Stimulated activated naive CD8-positive, alpha-beta T cell treated with anti-CD3 and anti-CD28 coated beads, Interleukin-15, amount 100 ng/mL, for 72 hours (primary cell): ENCODE measurements at places on chromosomes 16 and 17.

GRCh38 chr16:28110479-28110878 is 47.0 kb upstream of the GSG1L start:
- no peak for DNase-seq

GRCh38 chr16:22214889-22215288 is 8.8 kb downstream of the EEF2K start:
- DNase-seq = no peak

- no peak for DNase-seq
Measured at GRCh38 chr16:73058616-73059409, 10.9 kb upstream of the ZFHX3 start.

DNA sequence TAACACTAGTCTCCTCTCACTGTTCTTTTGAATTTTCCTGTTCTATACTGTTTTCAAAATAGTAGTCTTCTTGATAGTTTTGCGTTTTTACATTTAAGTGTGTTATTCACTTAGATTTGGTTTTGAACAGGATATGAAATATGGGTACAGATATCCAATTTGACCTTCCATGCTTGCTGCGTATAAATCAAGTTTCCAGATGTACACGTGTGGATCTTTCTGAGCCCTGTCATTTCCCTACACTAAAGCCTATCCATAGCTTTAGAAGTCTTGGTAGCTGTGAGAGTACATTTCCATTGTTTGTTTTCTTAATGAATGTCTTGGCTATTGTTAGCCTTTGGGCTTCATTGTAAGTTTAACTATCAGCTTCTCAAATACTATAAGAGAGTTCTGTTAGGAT is 20.4 kb downstream of the CYLD start:
- DNase-seq = no peak

- peak; percentile 49 for DNase-seq
Measured at GRCh38 chr17:2025220-2025621, at the start of gene RTN4RL1. Gene RTN4RL1, minus strand, starts transcription at chr17:2025334. Its CDS starts 469 bp downstream, at chr17:2024865.

DNA sequence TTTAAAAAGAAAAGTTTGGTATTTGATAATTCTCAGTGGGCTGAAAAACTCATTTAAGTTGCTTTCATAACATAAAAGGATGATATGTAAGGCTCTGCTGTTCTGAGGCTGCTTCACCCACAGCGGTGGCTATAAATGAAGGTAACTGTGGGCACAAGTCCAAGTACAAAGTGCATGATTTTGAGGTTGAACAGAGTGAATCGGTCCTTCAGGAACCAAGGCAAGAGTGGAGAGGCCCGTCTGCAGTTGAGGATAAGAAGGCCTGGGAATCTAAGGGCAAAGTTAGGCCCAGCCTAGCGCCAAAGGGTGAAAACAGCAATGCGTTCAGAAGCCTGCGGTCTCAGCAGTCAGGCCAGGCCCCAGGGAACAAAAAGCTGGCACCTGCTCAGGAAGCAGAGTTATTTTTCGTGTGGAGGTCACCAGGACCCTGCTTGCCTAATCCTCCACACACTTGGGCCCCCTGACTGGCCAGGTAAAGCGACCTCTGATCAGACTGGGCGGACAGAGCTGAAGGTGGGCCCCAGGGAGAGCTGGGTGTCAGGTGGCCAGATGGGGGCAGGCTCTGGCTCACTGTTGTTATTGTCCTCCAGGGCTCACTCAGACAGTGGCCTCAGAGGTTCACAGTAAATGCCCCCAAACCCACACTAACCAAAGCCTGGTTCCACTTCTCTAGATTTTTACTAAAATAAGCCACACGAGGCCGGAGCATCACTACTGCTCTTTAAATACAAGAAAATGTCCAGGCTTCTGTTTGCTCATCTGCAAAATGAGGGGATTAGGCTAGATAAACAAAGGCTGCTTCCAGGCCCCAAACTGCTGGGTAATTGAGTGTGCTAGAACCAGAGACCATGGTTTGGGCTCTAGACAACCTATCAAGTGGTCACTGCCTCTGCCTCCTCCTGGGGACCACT is 46.5 kb downstream of the TEX2 start:
- DNase-seq = no peak

GRCh38 chr17:32259586-32259985 is 6.0 kb upstream of the RHBDL3 start:
- no peak for DNase-seq

GRCh38 chr17:72516772-72517399 is 396.1 kb downstream of the SOX9 start:
- no peak for DNase-seq

DNA sequence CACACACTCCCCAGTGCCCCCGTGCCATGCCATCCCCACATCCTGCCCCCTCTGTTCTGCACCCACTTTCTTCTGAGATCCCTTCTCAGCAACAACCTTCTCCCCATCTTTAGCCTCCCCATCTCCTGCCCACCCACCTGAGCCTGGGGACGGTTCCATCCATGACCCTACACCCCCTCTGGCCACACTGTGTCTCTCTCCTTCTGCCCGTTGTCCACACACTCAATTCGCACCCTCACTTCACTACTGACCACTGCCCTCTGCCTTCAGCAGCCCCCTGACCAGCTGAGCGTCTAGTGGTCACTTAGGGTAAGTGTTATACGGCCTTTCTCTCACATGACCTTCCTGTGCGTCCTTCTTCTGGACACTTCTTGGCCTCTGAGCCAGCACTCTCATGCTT is 6.1 kb downstream of the ARHGAP27 start:
- DNase-seq = no peak

DNA sequence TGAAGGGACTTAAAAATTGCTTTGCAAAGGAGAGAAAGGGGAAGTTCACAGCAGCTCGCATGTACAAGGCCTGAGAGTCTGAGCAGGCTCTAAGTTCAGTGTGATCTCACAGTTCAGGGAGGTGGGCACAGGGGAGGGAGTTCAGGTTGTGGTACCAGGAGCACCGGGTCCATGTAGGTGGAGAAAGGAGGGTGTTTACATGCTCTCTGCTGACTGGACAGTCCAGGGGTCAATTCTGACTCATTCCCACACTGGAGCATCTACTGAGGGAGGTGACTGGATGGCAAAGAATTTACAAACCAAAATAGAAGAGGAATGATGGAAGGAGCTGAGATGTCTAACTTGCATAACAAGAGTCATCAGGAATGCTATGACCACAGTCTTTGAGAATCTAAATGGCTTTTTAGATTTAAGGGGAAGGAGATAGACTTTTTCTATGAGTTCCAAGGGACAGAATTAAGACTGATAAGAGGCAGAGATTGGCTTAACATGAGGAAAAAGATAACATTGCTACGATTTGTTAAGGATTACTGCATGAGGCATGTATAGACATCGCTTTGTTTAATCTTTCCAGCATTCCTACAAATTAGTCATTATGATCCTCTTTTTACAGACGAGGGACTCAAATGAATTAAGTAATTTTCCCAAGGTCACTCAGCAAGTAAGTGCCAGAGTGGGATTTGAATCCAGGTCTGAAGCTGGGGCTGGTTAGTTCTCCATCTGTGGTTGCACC is 29.9 kb downstream of the MIS12 start:
- no peak for DNase-seq

DNA sequence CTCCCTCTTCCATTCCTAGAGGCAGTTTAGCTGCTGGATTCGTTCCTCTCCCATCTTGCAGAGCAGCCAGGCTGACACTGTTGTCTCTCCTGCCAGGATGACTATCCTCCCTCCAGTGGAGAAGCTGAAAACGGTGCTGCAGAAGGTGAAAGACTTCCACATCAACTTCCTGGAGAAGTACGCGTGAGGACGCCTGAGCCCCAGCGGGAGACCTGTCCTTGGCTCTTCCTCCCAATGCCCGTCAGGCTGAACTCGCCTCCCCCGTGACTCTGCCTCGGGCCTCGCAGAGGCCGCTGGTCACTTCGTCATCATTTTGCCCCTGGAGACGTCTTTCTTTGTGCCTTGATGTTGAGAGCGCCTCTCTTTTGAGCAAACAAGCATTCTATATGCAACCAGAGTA is 44.6 kb downstream of the GPT2 start:
- no peak for DNase-seq

GRCh38 chr17:19372439-19372838 is 5.9 kb upstream of the MAPK7 start:
- no peak for DNase-seq

GRCh38 chr17:39150104-39150634 is 1.3 kb downstream of the PLXDC1 start:
- no peak for DNase-seq

DNA sequence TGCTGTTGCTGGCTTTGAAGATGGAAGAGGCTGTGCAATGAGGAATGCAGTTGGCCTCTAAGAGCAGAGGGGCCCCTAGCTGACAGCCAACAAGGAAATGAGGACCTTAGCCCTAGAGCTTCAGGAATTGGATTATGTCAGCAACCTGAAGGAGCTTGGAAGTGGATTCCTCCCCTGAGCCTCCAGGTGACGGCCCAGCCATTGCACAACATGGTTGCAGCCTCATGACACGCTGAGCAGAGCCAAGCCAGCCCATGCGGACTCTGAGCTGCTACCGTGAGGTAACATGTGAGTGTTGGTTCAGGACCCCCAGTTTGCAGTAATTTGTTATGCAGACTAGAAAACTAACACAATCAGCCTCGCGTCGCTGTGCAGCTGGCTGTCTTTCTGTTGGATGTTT is 20.2 kb downstream of the CCDC42 start:
- DNase-seq = no peak

GRCh38 chr17:12680407-12680897 is 14.8 kb downstream of the MYOCD start:
- DNase-seq = no peak

GRCh38 chr17:34252444-34253138 is 2.5 kb upstream of the CCL2 start:
- no peak for DNase-seq

- no peak for DNase-seq
Measured at GRCh38 chr16:87516361-87516760, 23.5 kb upstream of the ZCCHC14 start.

DNA sequence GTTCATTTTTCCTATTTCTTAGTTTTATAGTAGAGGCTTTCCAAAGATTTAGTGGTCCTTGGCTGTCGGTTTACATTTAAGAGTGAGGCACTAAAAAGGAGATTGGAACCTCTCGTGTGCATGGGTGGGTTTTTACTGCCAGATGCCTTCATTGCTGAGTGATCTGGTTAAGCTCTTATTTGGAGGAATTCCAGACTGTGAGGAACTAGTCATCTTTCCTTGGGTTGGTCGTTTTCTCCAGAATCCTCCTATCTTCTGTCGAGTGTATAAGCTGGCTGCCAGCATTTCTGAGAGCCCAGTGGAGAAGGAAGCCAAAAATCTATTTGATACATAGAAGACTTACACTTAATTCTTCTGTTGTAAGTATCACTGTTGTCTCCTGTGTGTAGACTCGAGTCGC is 22.6 kb downstream of the IST1 start:
- DNase-seq = no peak

- DNase-seq = no peak
Measured at GRCh38 chr16:84033251-84034195, 9.1 kb downstream of the SLC38A8 start.

DNA sequence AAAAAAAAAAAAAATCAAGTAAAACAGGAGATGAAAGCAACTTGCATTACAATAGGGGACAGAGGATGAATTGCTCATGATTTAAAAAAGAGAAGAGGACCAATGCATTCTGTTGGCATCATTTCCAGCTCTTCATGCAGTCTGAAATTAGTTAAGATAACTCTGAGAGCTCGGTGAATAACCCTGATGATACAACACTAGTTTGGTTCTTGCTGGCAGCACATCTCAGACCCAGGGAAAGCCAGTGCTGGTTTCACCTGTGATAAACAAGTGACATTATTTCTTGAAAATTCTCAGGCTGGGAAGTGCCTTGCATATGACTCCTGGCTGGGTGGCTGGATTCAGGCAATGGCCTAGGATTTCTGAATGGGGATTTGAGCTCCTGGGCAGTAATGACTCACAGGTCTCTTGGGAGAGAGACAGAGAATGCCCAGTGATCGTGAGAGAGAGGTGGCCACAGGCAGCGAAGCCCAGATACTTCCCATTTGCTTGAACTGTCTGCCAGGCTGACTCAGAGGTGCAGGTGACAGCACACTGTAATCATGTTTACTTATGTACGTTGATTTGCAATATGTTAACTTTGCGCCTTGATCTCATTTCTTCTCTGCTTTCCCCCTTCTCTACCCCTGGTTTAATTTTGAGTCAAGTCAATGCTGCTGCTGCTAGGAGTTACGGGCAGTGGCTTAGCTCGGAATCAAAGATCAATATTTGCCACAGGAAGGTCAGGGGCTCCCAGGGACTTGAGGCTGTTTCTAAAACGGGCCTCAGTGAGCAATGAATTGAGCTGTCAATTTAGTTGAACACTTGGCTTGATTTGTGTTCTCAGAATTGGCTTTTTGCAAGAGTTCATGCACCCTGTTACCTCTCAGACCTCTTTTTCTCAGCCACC is 27.1 kb downstream of the ARSG start:
- no peak for DNase-seq

DNA sequence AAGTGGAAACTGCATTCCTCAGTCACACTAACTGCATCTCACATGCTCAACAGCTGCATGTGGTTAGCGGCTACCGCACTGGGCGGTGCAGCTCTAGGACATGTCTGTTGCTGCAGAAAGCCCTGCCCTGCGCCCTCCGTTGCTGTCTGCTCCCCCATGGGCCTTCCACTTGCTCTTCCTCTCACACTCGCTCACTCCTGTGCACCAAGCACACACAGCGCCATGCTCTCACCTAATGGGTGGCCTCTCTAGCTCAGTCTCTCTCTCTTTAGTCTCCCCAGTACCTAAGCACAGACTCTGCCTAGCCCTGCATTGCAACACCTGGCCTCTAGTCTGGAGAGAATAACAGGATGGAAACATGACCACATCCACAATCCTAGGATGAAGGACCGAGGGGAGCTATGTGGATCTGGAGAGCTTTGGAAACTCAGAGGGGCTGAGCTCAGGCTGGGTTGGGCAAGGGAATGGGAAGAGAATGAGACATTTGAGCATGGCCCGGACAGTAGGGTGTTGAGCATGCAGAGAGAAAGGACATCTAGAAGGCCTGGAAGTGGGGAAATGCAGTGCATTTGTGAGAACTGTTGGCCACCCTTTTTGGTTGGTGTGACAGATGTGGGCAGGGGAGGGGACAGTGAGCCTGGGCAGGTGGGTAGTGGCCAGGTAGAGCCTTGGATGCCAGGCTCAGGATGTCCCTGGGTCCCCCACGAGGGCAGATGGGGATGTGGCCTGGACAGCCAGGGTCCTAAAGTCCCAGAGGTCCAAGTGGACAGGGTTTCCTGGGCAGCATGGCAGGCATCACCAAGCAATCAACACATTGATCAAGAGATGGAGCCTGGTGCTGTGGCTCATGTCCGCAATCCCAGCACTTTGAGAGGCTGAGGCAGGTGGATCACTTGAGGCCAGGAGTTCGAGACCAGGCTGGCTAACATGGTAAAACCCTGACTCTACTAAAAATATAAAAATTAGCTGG is 16.1 kb downstream of the SGCA start:
- DNase-seq = no peak
